Neural progenitor cell (in vitro differentiated cells): ENCODE measurements at places on chromosomes 7 and 10. TPM values are rescaled to one million over a fixed set of nuclear protein-coding genes. Genes with fewer than 3 reads are reported as not detected.
A peak's percentile ranks its signal among the peaks of the same experiment; 100 is the strongest.

AHR gene
- 5.0 and 5.7 TPM in 2 replicates for total RNA-seq

MOGAT3 gene
- total RNA-seq, result not detected in 2 replicates

NME8 gene
- total RNA-seq, result 0.34 and 9.0 TPM in 2 replicates

FEZF1 gene
- total RNA-seq, result 330 and 467 TPM in 2 replicates

PNLIPRP1 gene
- total RNA-seq, result not detected in 2 replicates

STRIP2 gene
- 11.6 and 12.5 TPM in 2 replicates for total RNA-seq

- no peak for DNase-seq
Measured at GRCh38 chr10:46050941-46051623, 5.0 kb upstream of the MSMB start.

- DNase-seq, result no peak
Measured at GRCh38 chr7:100040575-100040974, 9.0 kb upstream of the ZSCAN21 start.

GRCh38 chr10:131453721-131454634 is 142.5 kb upstream of the TCERG1L start:
- peak; percentile 89 for DNase-seq

GRCh38 chr10:48885376-48885775 is 54.3 kb downstream of the LRRC18 start:
- DNase-seq, result peak; percentile 43

DNA sequence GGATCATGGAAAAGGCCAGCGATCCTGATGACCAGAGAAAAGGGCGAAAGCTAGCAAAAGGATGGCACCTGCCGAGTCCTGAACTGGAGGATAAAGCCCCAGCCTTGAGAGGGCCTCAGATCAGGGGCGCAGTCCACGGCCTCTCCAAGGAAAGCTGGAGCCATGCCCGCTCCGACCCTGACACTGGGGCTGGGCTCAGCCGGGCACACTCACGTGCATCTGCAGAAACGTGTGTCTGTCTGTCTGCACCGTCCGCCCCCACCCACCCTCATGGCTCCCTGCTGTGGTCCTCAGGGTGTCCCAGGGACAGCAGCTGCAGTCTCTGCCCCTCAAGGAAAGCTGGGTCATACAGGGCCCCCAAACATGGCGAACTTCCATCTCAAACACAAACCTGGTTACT is 200.5 kb downstream of the TCERG1L start:
- no peak for DNase-seq

GRCh38 chr10:132223156-132223590 is 36.4 kb downstream of the DPYSL4 start:
- peak; percentile 91 for DNase-seq

GRCh38 chr7:120991161-120991560 is 2.6 kb downstream of the CPED1 start:
- no peak for DNase-seq

DNA sequence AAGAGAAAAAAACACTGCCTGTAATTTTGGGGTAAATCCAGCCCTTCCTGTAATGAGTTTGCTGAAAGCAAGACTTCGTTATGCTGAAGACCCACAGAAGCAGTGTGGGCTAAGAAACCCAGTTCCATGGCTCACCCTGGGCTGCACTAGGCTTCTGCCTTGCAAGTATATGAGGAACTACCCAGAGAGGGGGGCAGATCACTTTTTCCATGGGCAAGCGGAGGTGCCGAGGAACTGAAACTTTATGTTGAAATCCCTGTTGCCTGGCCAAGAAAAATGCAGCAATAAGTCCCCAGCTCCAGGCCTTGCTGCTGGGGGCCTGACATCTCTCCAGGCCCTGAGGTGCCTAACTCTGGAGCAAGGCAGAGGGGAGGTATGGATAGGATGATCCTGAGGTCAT is 8.5 kb downstream of the RASSF4 start:
- no peak for DNase-seq

GRCh38 chr10:80579849-80580637 is 42.3 kb downstream of the SH2D4B start:
- DNase-seq, result no peak

DNA sequence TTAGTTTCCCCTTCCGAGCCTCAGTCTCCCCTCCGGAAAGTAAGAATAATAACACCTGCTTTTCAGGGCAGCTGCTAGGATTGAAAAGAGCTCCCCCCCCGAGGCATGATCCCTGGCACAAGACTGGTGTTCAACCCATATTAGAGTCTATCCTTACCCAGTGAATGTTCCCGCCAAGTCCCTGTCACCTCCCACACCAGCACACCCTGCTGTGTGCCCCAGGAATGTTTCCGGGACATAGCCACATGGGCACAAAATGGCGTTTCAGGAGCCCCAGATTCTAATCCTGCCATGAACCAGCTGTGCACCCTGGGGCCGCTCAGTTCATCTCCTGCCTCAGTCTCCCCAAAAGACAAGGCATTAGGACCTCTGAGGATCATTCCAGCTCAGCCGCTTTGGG is 563 bp downstream of the MUC17 start:
- no peak for DNase-seq
